CD8-positive, alpha-beta memory T cell (primary cell): ENCODE measurements at places on chromosomes 1 and 21. TPM values are rescaled to one million over a fixed set of nuclear protein-coding genes. Genes with fewer than 3 reads are reported as not detected.

Gene LAX1
- total RNA-seq, result 32.2 TPM

Gene SPRR2A
- total RNA-seq, result not detected

DNA sequence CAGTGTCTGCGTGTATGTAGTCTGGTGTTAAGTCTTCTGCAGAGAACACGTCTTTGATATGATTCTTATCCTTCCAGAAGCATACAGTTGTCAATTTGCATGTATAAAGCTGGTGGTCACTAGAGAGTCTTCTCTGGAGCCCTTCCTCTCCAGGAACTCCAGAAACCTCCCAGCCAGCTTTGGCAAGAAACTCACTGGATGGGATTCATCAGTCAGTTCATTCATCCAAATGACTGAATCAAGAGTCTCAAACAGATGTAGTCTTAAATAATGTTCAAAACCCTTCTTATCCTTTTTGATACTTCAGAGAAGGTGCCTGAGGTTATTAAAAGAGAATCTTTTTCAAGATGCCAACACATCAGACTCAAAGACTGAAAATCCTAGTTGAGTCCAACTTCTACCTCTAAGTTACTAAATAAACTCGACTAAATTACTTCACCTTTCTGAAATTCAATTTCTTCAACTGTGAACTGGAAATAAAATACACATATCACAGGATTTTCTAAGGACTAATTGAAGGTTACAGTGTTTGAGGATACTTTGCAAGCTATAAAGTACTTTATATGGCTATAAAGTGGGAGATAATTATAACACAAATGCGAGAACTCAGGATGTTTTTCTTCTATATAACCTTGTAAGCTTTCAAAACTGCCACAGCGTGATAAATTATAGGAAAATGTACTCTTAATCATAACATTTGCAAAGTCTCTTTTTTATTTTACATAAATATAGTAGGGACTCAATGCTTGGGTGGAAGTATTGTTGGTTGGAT, 252.4 kb downstream of the FGGY start:
- no peak for DNase-seq

Gene KCNK2
- not detected for total RNA-seq

DNA sequence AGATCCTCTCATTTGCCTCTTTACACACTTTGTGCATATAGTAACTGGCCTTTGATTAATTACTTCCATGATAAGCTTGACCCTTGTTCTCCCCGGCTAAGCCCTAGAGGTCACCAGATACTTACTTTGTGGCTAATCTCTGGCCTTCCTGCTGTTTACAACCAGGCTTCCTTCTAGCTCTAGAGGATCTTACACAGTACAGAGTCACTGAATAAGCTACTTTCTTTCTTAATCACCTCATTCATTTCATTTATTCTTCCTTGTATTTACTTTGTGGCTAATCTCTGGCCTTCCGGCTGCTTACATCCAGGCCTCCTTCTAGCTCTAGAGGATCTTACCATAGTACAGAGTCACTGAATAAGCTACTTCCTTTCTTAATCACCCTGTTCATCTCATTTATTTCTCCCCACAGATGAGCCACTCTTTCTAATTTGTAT, 144.3 kb upstream of the C1orf21 start:
- no peak for DNase-seq

GRCh38 chr1:155910621-155911121, 478 bp downstream of the RIT1 start:
- peak; percentile 26 for DNase-seq

DNA sequence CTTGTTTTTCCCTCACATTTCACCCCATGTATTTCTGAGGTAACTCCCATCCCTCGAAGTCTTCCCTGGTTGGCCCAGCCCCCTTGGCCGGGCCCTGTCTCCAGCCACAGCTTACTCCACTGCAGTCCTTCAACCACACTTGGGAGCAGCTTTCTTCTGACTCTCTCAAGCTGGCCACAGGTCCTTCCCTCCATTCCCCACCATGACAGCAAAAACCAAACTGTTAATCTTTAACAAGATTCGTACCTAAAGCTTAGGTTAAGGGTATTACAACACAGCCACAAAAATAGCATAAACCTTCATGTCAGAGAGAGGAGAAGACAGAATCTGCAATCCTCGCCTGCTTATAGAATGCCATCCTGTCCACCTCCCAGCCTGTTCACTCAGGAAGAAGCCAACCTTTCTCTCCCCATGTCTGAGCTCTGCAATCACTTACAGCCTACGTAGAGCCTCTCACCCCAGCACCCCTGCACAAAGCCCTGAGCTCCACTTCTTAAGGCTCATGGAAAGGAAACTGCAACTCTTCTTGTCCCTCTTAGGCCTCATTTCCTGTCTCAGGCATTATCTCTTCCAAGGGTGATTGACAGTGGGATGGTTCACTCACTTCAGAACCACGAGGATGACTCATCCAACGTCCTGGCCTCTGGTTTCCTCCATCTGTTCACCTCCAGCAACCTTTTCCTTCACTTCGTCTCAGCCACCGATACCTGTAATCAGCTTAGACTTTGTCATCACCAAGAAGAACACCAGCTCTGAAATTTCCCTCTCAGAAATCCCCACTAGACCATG, 72.8 kb downstream of the CD2 start:
- no peak for DNase-seq

- DNase-seq, result no peak
These were observed 125.4 kb downstream of the PTGER3 start for GRCh38 chr1:70922196-70922595.

Gene ZNF593OS
- total RNA-seq, result not detected

DNA sequence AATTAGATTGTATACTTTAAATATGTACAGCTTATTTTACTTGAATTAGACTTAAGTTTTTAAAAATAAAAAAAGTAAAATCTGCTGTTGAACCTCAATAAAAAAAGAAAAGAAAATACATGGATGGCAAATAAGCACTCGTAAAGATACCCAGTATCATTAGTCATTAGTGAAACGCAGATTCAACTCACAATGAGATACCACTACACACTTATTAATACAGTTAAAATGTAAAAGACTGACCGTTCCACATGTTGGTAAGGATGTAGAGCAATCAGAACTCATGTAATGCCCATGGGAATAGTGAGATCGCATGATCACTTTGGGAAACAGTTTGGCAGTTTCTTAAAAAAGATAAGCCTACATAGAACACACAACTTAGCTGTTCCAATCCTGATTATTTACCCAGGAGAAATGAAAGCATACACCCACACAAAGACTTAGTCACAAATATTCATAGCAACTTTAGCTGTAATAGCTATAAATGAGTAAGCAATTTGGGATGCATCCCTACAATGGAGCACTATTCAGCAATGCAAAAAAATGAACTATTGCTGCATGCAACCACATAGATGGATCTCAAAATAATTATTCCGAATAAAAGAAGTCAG, 7.3 kb downstream of the SH2D1B start:
- no peak for DNase-seq

Gene EPHB2
- total RNA-seq, result 0.22 TPM

Gene ZNF683
- total RNA-seq, result 2.7 TPM

GRCh38 chr1:31712630-31713029, 8.8 kb upstream of the COL16A1 start:
- no peak for DNase-seq

Gene SLC19A2
- 8.3 TPM for total RNA-seq
